ENCODE measurements at places on chromosomes 13 and 19. TPM values are rescaled to one million over a fixed set of nuclear protein-coding genes. Genes with fewer than 3 reads are reported as not detected.

DNA sequence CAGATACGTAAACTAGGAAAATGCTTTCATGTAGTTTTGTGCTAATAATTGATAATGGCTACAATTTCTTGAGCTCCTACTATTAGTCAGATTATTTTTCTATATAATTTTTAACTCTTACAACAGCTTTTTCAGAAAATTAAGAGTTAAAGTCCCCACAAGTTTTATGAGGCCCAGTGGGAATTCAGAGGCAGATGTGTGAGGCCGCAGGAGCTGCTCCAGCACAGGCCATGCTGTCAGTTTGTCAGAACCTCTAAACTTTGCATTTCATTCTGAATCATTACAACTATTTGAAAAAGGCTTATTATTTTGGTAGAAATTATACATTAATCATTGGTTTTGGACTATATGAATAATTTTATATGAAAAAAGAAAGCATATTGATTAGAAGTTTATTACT lies 370.8 kb downstream of the MYO16 start:
- DNase-seq = no peak

GRCh38 chr13:95920485-95920884 lies 132.7 kb downstream of the UGGT2 start:
- no peak for DNase-seq

GRCh38 chr13:41577436-41577835 lies 120.1 kb downstream of the RGCC start:
- DNase-seq = peak; percentile 26

GRCh38 chr19:41449079-41449864 lies 6.3 kb downstream of the ERICH4 start:
- DNase-seq = peak; percentile 70

DNA sequence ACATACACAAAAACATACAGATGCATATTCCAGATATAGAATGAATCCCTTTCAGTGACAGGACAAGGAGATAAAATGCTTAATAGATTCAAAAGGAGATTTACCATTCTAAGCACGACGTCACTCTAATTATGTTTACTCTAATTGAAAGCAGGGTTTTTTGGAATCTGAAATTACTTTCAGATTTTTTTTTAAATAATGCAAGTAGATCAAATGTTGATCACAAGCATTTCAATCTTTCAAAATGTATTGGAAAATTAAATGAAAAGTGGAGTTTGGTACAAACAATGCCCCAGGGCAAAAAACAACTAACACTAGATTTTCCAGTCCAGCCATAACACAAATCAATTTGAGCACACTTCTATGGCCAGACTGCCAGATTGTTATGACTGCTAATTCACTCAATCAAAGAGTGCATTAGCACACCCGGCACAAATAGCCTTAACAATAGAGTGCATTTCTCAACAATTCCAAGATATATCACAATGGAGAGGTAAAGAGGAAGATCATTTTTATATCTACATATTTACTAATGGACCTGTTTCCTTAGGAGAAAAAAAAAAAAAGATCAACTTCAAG lies 4.3 kb upstream of the DACH1 start:
- DNase-seq = no peak

- DNase-seq = no peak
Measured at GRCh38 chr13:84658491-84659358, 776.5 kb upstream of the SLITRK1 start.

Gene RNF113B
- total RNA-seq = not detected

Gene CD70
- total RNA-seq = not detected

Gene ZNF610
- total RNA-seq = 7.0 TPM

Gene ADGRE3
- 0.44 TPM for total RNA-seq
